Dermis microvascular lymphatic vessel endothelial cell (primary cell): ENCODE measurements at places on chromosomes 11 and 22. TPM values are rescaled to one million over a fixed set of nuclear protein-coding genes. Genes with fewer than 3 reads are reported as not detected.

DNA sequence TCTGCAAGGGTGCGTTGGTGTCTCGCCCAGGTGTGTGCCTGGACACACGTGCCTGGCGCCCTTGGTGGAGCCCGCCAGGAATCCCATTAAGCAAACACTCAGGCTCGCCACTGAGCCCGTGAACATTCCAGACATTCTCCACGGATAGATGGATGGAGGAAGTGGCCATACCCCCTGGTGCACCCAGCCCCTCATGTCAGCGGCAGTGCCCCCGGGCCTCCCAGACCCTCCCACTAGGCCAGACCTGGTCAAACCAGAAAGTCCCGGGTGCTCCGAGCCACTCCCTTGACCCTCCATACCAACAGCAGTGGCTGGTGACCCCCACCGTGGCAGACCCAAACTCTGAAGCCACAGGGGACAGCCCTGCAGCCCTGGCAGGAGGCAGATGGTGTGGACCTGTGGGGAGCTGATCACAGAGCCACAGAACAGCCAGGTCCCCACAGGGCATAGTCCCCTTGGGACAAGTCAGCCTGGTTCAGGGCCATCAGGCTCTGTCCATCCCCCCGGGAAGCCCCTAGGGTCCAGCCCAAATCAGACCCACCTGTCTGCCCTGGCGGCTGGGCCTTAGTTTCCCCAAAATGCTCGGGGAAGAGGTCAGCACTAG, 1.9 kb downstream of the EPS8L2 start:
- DNase-seq, result no peak

DNA sequence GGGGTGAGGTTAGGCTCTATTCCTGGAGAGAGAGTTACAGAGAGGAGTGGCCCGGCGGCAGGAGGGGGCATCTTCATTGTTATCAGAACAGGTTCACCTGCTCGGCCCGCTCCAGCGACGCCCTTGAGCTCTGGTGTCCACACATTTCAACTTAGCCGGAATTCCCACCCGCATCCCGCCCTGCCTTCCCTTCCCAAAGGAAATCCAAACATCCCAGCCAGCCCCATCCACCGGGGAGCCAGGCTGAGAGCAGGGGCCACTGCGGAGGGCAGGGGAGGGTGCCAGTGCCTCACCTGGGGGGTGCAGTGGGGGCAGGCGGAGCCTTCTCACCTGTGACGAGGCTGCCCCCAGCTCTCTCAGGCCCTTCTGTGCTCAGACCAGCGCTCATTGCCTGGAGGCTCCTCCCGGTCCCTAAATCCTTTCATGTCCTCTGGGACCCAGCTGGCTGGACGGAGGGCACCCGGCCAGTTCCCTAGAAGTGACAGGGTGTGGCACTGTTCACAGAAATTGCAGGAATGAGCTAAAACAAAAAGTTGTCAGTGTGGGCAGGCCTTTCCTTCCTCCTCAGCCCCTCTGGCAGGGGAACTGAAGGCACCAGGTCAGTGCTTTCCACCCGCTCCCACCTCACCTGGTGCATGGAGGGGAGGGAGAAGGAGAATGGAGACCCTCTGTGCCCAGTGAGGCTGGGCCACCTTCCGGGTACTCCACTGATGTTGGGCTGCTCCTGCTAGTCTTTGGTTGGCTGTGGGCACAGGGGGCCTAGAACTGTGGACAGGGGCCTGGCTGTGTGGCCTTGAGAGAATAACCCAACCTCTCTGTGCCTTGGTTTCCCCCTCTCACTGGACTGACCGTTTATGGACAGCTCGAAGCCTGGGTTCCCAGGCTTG, 2.2 kb upstream of the MRGPRG start:
- no peak for DNase-seq

DNA sequence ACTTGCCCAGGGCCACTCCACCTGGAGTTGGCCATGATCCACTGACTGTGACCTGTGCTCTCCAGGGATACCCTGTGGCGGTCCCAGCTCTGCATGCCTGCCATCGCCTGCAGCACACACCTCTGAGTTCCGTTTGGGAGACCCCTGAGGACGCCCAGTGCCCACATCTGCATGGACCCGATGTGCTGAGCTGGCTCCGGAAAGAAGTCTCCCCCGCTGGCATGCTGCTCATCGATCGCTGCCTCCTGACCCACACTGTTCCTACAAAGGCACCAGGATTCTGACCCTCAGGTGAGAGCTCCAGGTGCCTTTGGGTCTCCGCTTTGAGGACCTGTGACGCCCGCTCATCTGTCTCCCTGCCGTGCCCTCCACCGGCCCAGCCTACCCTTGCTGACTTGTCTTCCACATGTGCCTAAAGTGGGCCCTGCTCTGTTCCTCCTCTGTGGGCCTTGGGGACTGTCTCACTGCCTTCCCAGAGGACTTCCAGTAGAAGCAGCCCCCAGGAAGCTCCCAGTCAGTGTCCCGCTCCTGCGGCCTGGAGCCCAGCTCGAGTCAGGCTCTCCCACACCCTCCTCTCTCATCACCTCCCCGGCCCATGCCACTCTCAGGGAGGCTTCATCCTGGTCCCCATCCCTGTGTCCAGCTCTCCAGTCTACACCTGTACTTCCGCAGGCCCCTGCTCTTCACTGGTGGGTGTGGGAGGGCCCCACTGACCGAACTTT, 5.9 kb upstream of the SLC25A1 start:
- DNase-seq, result no peak

DNA sequence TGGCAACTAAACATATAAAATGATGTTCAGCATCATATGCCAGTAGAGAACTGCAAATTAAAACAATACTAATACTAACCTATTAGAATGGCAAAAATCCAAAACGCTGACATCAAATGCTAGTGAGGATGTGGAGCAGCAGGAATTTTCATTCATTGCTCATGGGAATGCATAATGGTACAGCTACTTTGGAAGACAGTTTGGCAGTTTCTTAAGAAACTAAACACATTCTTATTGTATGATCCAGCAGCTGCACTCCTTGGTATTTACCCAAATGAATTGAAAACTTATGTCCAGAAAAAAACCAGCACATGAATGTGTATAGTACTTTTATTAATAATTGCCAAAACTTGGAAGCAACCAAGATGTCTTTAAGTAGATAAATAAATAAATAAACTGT, 258.0 kb downstream of the TENM4 start:
- no peak for DNase-seq

GRCh38 chr22:26713823-26714449, 56.5 kb downstream of the MIAT start:
- DNase-seq, result no peak

DNA sequence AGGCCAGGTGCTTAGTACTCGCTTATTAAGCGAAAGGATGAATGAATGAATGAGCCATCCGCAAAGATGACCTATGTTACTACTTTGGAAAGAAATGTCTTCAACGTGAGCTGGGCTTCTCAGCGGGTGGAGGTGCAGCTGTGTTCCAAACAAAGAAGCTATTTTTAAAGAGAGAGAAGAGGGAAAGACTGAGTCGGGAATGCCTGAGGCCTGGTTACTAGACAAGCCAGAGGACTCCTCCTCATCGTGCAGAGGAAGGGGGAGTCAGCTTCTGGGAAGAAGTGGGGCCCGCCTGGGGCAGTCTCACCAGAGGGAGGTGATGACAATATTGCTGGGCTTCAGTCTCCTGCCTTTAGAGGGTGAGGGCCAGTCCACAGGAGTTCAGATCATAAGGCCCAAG, 30.4 kb upstream of the CD5 start:
- DNase-seq, result no peak

DNA sequence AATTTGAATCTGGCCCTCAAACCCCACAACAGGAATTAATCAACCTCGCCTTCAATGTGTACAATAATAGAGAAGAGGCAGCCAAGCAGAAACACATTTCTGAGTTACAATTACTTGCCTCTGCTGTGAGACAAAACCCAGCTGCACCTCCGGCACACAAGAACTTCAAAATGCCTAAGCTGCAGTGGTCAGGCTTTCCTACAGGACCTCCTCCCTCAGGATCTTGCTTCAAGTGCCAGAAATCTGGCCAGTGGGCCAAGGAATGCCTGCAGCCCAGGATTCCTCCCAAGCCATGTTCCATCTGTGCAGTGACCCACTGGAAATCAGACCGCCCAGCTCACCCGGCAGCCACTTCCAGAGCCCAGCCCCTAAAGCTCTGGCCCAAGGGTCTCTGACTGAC, 3.4 kb upstream of the NDUFC2 start:
- no peak for DNase-seq

DNA sequence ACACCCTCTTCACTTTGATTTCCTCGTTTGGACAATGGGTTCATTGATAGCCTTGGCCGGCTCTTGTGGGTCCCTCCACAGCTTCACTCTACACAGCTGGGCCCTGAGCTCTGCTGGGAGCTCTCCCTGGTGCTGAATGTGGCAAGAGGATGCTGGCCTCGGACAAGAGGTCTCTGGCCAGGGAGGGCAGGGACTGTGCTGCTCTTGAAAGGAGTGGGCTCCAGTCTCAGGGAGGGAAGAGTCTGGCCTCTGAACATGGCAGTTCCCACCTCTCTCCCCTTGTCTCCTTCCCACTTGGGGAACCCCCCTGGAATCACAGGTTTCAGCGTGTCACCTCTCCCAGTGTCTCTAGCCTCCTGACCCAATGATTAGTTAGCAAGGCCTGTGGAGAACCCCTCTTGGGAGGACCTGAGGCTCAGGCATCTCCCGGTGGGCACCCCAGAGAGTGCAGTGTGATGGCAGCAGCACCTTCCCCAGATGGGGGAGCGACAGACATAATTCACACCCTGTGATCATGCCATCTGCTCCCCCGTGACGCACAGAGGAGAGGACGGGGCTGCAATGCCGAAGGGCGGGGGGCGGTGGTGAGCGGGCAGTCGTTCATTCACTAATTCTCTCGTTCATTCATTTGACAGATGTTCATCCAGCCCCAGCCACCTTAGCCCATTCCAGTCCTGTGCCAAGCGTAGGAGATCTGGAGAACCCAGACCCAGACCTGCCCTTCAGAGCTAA, 2.8 kb upstream of the CABP7 start:
- DNase-seq, result peak; percentile 69

GRCh38 chr11:33899400-33900037, 7.6 kb upstream of the LMO2 start:
- peak; percentile 97 for DNase-seq

GRCh38 chr11:95231881-95232605, 1.0 kb upstream of the SESN3 start:
- peak; percentile 11 for DNase-seq

GRCh38 chr11:3959015-3959902, 103.8 kb downstream of the STIM1 start:
- no peak for DNase-seq

GRCh38 chr11:64305691-64306562, 603 bp downstream of the ESRRA start:
- no peak for DNase-seq

DNA sequence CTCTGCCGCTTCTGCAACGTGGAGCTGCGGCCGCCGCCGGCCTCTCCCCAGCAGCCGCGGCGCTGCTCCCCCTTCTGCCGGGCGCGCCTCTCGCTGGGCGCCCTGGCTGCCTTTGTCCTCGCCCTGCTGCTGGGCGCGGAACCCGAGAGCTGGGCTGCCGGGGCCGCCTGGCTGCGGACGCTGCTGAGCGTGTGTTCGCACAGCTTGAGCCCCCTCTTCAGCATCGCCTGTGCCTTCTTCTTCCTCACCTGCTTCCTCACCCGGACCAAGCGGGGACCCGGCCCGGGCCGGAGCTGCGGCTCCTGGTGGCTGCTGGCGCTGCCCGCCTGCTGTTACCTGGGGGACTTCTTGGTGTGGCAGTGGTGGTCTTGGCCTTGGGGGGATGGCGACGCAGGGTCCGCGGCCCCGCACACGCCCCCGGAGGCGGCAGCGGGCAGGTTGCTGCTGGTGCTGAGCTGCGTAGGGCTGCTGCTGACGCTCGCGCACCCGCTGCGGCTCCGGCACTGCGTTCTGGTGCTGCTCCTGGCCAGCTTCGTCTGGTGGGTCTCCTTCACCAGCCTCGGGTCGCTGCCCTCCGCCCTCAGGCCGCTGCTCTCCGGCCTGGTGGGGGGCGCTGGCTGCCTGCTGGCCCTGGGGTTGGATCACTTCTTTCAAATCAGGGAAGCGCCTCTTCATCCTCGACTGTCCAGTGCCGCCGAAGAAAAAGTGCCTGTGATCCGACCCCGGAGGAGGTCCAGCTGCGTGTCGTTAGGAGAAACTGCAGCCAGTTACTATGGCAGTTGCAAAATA, 816 bp downstream of the PDE3B start:
- peak; percentile 26 for DNase-seq

DNA sequence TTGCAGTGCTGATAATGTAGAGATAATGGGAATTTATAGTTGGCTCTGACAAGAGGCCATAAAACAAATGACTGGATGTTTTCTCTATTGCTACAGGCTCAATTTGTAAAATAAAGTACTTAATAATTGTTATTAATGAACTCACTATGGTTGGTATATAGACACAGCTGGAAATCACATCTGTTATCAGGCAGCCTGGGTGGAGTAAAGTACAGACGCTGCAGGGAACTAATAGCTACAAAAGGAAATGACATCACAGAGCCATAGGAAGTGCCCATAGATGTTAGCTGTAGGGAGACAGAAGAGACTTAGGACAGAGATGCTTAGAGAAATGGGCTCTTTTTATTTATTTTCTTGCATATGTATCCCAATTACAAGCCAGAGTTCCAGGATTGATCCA, 81.0 kb upstream of the SNX19 start:
- DNase-seq, result no peak

DNA sequence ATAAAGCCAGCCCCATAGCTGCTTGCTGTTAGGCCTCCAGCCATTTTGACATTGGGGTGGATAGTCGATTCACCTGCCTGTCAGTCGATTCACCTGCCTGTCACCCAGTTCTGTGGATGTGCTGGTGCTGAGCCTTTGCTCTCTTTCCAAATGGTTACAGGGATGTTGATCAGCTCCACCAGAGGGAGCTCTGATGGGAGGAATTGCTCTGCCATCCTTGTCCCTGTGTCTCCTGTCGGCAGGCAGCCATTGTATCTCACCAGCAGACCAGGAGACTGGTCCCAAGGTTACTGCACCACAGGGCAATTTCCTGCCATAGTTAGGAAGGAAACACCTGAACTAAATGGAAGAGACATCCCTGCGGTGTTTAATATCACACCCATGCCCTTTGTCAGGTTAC, 6.1 kb downstream of the MPEG1 start:
- peak; percentile 61 for DNase-seq

MFRP gene
- total RNA-seq, result not detected in 2 replicates

MRGPRX4 gene
- 0.51 and 2.9 TPM in 2 replicates for total RNA-seq

USH1C gene
- not detected in 2 replicates for total RNA-seq

CCDC157 gene
- 1.3 and 1.5 TPM in 2 replicates for total RNA-seq
